ENCODE measurements at places on chromosomes 13 and 19.

- DNase-seq = peak; percentile 57
These were observed 33.0 kb upstream of the ADGRE5 start for GRCh38 chr19:14347999-14348889.

GRCh38 chr13:110431425-110432294, 124.6 kb downstream of the COL4A2 start:
- DNase-seq = no peak

- peak; percentile 39 for DNase-seq
These were observed 302.1 kb downstream of the DIAPH3 start for GRCh38 chr13:59861676-59862075.

DNA sequence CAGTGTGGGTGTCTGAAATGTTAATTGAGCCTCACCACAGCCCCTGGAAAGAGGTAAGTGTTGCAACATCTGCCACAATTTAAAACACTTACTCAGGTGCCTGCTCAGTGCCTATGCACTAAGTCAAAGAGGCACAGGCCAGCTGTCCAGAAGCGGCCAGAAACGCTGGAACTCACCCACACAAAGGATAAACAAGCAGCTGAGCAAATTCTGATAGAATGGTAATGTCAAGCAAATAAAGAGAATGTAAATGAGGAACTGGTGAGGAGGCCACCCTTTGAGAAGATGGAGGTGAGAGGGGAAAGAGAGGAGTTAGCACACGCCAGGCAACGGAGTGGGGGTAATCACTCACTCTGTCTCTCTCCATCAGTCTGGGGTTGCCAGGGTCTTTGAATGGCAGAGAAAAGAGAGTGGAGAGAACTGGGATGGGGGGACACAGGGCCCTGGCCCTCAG, 67.7 kb upstream of the SERP2 start:
- peak; percentile 46 for DNase-seq

DNA sequence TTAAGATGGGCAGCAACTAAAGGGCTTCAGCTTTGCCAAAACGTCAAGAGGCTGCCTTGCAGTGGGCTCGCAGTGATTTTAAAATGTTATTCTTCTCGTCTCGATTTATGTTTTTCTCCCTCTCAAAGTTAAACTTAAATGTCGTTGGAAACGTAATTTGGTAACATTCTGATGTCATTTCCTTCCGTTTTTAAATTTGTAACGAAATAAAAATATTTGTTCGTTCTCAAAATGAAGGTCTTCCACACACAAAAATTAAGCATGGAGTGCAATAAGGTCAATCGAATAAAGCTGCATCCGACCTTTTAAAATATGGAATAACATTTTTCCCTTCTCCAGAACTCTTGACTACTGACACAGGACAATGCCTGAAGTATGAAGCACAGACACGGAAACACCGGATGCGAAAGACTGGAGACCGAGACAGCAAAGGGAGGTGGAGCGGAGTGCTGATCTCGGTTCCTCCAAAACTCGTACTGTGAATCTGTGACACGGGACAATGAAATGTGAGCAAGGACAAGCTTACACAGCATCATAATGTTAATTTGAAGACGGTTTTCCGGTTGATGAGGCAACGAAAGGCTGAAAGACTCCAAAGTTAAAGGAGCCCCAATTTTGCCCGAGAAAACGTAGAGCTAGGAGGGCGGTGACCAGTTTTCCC, 850 bp downstream of the MTMR6 start:
- DNase-seq = no peak

Measured in NCI-H1417 (cell line).